ENCODE measurements at places on chromosomes 2 and 18.
A peak's percentile ranks its signal among the peaks of the same experiment; 100 is the strongest.

- no peak for DNase-seq
Measured at GRCh38 chr18:80202264-80202998, 44.9 kb downstream of the PARD6G start.

GRCh38 chr2:197960786-197961185 is 156.4 kb downstream of the PLCL1 start:
- no peak for DNase-seq

GRCh38 chr2:191612496-191612895 is 65.4 kb upstream of the NABP1 start:
- DNase-seq = no peak

GRCh38 chr2:7077660-7078267 is 160.6 kb downstream of the RNF144A start:
- no peak for DNase-seq

- DNase-seq = no peak
Measured at GRCh38 chr2:170680172-170680941, 34.8 kb upstream of the SP5 start.

DNA sequence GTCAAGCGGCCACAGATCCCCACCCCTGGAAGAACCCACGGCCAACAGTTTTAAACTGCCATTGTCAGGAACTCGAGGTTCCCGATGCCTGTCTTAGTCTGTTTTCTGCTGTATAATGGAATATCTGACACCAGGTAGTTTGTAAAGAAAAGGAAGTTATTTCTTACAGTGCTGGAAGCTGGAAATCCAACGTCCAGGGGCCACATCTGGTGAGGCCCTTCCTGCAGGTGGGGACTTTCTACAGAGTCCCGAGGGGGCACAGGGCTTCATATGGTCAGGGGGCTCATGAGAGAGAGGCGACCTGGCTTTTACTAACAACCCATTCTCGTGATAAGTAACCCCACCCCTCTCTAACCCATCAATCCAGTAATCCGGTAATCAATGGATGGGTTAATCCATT is 501.6 kb upstream of the MYT1L start:
- DNase-seq = no peak

GRCh38 chr18:59189008-59189407 is 30.9 kb upstream of the GRP start:
- DNase-seq = no peak

GRCh38 chr2:18123211-18123570 is 244.7 kb downstream of the KCNS3 start:
- no peak for DNase-seq

DNA sequence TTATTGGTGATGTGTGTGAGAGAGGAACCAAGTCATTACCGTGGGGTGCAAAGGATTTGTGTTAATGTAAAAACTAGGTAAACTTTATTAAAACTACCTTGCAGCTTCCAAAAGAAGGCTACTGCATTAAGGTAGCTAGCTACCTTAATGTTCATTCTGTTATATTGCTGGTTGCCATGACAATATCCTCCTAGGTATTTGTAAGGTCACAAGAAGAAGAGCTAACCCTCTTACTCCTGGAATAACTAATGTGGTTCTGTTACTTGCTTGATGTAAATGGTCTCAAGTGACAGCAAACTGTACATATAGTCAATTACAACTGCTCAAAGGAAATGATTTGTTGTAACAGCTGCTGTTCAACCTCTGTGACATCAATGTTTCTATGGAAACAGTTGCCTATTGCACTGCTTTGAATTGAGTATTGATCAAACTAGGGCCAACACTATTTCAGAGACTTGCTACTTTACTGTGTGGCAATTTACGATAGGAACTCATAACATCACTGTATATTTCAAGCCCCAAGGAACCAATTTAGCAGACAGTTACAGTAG is 319.8 kb upstream of the HNRNPA3 start:
- DNase-seq = no peak

- no peak for DNase-seq
Measured at GRCh38 chr2:35929551-35929950, 426.0 kb upstream of the CRIM1 start.

DNA sequence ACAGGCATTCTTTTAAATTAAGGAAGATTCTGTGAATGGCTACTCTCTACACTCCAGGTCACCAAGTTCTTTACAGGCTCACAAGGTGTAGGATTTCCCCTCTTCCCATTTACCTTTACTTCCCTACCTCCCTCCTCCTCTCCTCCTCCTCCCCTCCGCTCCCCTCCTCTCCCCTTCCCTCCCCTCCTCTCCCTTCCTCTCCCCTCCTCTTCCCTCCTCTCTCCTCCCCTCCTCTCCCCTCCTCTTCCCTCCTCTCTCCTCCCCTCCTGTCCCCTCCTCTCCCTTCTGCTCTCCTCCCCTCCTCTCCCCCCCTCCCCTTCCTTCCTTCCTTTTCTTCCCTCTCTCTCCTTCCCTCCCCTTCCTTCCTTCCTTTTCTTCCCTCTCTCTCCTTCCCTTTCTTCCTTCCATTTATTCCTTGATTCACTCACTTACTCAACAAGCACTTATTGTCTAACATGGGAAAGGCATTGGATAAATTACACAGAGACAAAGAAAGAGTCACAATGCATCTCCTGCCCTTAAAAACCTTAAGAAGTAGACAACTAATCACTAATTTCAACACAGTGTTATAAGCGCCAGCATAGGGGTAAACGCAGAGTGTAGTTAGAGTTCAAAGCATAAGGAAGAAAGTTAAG is 152.3 kb downstream of the CCDC178 start:
- no peak for DNase-seq

GRCh38 chr2:98346311-98347236 is at the start of gene CNGA3:
TSS of gene CNGA3 (plus strand) at chr2:98346456. CDS start at chr2:98369976, 23,520 bp downstream.
- DNase-seq = no peak

GRCh38 chr2:206556357-206556949 is 85.8 kb upstream of the FAM237A start:
- peak; percentile 60 for DNase-seq

DNA sequence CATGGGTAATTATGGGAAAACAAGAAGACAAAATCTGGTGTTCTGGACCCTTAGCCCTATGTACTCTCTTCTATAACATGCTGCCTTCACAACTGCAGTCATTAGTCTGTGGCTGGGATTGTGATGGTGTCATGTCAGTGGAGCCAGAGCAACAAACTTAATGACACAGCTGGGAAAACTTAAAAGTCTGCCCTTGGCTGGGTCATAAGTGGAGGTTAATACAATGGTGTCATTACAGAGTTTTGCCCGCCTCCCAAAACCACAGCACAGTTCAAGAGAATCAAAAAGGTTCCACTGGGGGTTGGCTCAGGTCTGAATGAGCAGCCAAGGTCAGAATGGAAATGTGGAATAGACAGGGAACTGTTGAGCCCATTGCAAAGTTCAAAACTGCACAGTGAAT is 455.7 kb upstream of the PIK3C3 start:
- DNase-seq = no peak

DNA sequence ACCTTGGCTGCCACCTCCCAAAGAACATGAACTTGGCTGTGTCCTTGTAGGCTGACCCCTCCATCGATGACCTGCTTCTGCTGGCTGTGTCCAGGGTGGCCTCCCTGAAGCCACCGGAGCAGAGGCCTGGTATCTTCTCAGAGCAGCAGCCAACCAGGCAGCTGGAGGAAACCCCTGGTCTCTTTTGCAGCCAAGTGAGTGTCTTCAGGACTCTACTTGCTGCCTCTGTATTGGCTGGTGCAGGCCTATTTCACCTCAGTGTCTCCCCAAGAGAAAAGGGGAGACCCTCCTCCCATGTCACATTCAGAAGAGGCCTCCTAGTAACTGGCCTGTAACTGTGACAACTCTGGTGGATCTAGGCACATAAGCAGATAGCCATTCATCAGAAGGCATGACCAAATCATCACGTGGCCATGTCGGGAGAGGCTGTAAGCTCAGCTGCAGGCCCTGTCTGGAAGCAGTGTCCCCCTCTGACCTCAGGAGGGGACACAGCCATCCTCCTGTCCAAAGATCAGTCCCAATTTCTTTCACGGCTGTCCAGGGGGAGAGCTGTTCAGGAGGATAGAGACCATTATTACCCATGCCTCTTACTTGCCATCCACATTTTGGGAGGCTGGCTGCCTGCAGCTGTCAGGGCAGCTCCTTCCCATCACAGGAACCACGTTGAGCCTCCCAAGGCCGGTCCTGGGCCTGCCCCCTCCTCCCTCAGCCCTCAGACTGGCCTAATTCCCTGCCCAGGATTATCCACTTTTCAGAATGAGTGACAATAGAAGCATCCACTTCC is 20.9 kb upstream of the ROCK2 start:
- DNase-seq = peak; percentile 40

DNA sequence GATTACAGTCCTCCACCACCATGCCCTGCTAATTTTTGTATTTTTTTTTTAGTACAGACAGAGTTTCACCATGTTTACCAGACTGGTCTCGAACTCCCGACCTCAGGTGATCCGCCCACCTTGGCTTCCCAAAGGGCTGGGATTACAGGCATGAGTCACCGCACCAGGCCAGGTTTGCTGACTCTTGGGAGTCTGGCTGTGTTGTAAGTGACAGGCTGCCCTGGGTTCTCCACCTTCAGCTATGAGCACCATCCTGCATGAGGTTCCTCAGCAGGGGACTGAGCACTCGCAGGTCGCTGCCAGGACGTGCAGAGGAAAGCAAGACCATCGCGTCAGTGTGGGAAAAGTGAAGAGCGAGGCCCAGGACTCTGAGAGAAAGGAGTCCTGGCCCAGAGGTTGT is 112.6 kb upstream of the NDUFV2 start:
- no peak for DNase-seq

DNA sequence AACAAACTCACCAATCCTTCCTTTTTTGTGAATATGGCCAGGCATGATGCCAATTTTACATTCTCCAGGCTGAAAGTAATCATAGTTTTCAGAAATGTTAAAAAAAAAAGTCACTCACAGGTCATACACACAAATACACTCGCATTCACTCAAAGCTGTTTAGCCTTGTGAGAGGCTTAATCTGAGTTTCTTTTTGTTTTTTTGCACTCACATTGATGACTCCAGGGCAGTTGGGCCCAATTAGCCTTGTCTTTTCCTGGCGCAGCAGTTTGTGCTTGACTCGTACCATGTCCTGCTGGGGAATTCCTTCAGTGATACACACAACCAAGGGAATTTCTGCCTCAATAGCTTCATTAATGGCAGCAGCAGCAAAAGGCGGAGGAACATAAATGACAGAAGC is 18.0 kb downstream of the SUCLG1 start:
- DNase-seq = no peak

DNA sequence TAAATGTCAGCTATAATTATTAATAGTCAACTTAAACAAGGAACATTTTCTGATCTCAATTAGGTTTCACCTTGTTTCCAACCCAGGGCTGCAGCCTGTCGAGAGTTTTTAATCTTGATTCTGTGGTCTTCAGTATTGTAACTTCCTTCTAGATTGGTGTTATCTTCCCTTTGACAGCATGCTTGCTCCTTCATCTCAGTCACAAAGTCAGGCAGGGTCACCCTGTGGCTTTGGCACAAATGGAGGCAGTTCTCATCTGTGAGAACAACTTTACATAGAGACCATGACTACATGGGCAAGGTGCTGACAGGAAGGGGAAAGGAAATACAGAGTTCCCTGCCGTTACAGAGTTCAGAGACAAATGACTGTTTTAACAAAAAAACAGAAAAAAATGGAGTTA is 50.5 kb downstream of the HNRNPLL start:
- no peak for DNase-seq

DNA sequence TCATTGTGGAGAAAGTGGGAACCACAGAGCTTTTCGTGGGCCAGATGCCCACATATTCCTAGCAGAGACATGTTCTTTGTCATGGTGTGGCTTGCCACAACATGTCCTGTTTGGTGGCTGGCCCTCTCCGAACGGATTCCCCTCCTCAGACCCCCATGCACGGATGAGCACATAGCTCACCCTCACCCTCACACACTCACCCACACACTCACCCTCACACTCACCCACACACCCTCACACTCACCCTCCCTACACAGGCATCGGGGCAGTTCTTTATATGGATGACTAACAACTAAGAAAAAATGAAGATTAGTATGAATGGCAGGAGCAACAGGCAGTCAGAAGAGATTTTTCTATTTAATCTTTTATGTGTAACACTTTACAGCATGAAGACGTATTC is 149.9 kb downstream of the ZNF236 start:
- DNase-seq = no peak

DNA sequence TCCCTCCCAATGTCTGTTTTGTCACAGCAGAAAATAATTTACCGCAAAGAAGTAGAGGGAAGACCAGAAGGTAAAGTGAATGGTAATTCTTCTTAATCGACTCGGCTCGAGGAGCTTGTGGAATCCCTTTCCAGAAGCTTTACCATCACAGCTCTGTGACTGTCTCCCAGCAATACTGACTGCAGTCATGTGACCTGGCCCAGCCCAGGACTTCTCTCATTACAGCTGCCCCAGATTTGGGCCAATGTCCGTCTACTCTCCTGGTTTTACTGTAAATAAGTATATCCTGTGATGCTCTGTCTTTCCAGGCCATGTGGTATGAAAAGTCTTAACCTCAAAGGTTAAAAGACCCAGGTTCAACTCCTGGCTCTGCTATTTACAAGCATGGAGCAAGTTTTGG is 18.9 kb upstream of the ELOA2 start:
- DNase-seq = no peak

GRCh38 chr2:132496555-132496954 is 80.0 kb downstream of the GPR39 start:
- no peak for DNase-seq
